ENCODE measurements at places on chromosomes 7 and 10.

DNA sequence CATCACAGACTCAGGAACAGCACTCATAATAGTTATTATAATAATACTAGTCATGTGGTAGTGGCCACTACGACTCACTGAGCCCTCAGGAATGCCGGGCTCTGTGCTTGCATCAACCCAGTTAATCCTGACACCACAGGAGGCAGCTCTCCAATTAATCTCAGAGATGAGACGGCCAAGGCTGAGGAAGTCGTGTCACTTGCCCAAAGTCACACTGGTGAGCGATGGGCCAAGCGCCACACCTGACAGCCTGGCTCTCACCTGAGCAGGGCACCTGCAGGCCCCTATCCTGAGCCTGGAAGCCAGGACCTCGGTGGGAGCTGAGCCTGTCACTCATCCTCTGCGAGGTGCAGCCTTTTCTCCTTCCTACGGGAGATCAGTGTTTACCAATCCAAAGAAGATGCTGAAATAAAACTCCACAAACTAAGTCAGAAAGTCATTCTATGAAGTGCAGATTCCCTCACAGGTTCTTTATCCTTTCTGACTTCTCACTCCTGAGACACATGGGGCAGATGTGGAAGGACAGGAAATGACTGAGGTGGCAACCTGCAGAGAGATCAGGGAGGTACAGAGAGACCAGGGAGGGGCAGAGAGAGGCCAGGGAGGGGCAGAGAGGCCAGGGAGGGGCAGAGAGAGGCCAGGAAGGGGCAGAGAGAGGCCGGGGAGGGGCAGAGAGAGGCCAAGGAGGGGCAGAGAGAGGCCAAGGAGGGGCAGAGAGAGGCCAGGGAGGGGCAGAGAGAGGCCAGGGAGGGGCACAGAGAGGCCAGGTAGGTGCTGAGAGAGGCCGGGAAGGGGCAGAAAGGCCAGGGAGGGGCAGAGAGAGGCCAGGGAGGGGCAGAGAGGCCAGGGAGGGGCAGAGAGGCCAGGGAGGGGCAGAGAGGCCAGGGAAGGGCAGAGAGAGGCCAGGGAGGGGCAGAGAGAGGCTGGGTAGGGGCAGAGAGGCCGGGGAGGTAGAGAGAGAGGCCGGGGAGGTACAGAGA lies 38.5 kb downstream of the VIPR2 start:
- DNase-seq: no peak

- DNase-seq: no peak
These were observed 285.5 kb downstream of the HPSE2 start for GRCh38 chr10:98950106-98950505.

- DNase-seq: no peak
These were observed 210.5 kb downstream of the BICC1 start for GRCh38 chr10:58723186-58723585.

DNA sequence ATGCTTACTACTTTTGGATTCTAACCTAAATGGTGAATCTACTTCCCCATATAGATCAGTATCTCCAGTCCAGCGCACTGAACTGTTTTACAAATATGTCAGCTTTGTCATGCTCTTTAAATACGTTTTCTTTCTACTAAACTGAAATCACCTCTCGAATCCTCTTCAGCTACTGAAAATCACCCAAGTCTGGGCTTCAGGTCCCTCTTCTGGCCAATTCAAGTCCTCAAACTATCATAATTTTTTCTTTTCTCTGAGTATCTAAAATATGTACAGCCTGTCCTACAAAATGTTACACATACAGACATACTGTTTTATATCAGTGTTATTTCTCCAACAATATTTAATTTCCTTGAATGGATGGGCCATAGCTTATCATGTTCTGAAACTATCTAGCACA lies 84.2 kb downstream of the CACNA2D1 start:
- DNase-seq: no peak

DNA sequence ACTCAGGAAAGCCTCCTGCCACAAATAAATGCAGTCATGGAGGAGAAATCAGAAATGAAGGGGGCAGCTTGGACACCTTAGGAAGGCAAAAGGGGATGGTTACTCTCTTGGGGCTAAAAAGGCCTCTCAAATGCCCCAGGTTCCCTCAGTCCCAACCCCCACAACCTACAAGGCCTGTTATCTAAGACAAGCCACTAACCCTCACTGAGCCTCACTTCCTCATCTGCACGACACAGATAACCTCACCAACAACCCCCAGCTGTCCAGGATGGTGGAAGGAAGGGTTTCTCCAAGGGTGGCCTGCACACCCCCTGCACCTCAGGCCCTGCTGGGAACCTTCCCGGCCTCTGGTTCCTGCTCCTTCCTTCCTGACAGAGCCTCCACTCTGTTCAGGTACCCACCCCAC lies 29.2 kb downstream of the SORBS1 start:
- DNase-seq: no peak

- DNase-seq: peak; percentile 93
These were observed 493 bp downstream of the NT5C2 start for GRCh38 chr10:103192451-103193106.
